Dermis blood vessel endothelial cell (primary cell): ENCODE measurements at places on chromosomes 16 and 17.

DNA sequence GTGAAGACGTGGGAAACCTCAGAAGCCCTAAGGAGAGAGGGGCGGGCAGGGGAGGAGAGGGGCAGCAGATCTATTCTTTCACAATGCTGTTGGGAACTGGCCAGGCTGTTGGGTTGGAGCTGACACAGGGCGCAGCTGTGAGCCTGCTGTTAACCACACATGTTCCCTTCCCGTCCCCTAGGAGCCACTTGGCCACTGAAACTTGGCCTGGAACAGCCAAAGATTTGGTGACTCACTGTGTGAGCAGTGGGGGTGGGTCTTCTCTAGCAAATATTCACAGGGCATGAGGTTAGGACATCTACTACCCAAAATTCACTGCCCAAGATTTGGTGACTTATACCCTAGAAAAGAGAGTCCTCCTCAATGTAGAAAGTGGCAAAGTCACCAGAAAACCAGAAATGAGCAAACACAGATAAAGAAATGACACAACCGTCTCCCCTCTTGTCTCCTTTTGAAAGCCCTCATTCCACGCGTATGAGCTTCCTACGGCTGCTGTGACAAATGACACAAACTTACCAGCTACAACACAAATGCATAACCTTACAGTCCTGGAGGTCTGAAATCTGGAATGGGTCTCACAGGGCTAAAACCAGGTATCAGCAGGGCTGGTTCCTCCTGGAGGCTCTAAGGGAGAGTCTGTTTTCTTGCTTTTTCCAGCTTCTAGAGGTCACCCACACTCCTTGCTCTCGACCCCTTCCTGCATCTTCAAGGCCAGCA lies 6.3 kb downstream of the TBC1D16 start:
- peak; percentile 40 for DNase-seq

DNA sequence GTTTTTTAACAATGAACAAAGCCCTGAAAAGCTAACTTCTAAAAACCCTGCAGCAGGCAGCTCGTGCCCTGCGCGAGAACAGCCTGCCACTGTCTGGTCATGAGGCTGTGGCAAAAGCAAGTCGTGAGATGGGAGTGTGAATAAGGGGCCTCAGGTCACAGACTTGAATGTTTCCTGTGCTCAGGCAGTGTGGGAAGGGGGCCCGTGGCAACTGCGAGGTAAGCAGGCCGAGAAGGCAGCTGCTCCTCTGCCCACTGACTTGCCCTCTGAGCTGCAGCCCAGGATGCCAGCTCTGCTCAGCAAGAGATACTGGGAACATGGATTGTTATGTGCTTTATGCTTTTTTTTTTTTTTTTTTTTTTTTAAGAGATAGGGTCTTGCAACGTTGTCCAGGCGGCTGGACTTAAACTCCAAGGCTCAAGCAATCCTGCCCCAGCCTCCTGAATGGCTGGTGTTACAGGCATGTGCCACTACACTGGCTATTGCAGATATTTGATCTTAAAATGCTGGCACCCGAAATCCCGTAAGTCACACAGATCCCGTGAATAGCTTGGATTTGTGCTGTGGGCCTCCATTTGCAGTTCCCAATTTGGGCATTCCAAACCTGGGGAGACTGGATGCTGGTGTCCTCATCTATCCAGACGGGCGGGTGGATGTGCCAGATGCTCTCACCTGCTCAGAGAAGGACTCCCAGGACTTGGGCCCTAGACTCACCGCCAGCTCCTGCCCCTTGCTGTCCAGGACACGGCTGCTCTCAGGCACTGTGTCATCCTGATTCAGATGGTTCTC lies 44.0 kb downstream of the UBN1 start:
- no peak for DNase-seq

- peak; percentile 85 for DNase-seq
Measured at GRCh38 chr16:86343027-86343795, 167.1 kb upstream of the FOXF1 start.

DNA sequence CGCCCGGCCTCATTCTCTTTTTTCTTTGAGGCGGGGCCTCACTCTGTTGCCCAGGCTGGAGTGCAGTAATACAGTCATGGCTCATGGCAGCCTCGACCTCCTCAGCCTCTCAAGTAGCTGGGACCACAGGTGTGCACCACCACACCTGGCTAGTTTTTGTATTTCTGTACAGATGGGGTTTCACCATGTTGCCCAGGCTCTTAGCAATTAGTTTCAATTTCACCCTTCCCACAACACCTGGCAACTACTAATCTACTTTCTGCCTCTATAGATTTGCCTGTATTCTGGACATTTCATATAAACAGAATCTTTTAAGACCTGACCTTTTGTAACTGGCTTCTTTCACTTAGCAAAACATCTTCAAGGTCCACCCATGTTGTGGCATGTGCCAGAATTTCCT lies 8.0 kb upstream of the NT5M start:
- no peak for DNase-seq

DNA sequence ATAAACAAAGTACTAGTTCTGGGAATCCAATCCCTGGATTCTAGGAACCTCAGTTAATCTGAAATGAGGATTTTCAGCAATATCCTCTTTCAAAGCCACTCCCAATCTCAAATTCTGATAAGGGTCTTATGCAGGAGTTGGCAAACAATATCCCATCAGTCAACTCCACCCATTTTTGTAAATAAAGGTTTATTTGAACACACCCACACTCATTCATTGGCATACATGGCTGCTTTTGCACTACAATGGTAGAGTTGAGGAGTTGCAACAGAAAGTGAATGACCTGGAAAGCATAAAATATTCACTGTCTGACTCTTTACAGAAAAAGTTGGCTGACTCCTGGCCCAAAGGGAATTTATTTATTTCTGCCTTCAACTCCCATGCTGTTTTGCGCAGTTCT lies 157.7 kb upstream of the CDH11 start:
- no peak for DNase-seq

GRCh38 chr17:12644623-12645022 lies 21.1 kb upstream of the MYOCD start:
- DNase-seq: no peak
